ENCODE measurements at places on chromosomes 5 and 9. TPM values are rescaled to one million over a fixed set of nuclear protein-coding genes. Genes with fewer than 3 reads are reported as not detected.

DNA sequence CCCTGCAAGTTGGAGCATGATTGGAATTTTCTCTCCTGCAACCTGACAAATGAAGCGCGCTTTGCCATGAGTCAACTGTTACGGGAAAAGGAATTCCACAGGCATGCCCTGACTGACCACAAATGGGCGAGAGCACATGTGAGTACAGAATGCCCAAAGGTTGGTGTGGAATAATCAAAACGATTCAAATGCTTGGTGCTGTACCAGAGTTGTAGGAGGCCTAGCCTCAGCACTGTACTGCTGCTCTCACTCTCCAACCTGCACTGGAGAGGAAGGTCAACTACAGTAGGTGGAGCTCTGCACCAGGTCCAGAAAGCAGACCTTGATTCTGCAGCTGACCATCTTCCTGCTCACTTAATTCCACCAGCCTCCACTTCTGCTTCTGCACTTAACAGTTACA is 406.9 kb upstream of the ACTBL2 start:
- peaks cover 18% of the 10 kb centered on the region for H3K4me1 ChIP-seq
- no peak overlapping the region for H3K27ac ChIP-seq
- H3K27me3 ChIP-seq: no peaks in the 10 kb centered on the region
- H3K4me3 ChIP-seq: no peak overlapping the region
- no peaks in the 10 kb centered on the region for H3K36me3 ChIP-seq

- no peaks in the 10 kb centered on the region for H3K4me1 ChIP-seq
- no peak overlapping the region for H3K4me3 ChIP-seq
- H3K27me3 ChIP-seq: no peaks in the 10 kb centered on the region
Observed at GRCh38 chr5:53785924-53786323, 225.5 kb downstream of the NDUFS4 start.

GRCh38 chr9:91177661-91178280 is 183.9 kb downstream of the AUH start:
- H3K4me1 ChIP-seq: peaks cover 10% of the 10 kb centered on the region
- H3K4me3 ChIP-seq: no peak overlapping the region
- H3K27ac ChIP-seq: no peak overlapping the region
- DNase-seq: no peak
- H3K36me3 ChIP-seq: no peaks in the 10 kb centered on the region

GRCh38 chr5:97836816-97837215 is 653.8 kb upstream of the RIOK2 start:
- H3K4me3 ChIP-seq: no peak overlapping the region
- no peaks in the 10 kb centered on the region for H3K36me3 ChIP-seq
- peaks cover 18% of the 10 kb centered on the region for H3K4me1 ChIP-seq
- no peak overlapping the region for H3K27ac ChIP-seq
- H3K27me3 ChIP-seq: no peaks in the 10 kb centered on the region

GRCh38 chr9:19925674-19926503 is 137.1 kb upstream of the SLC24A2 start:
- no peaks in the 10 kb centered on the region for H3K36me3 ChIP-seq
- H3K27ac ChIP-seq: no peak overlapping the region

GRCh38 chr5:177433658-177434217 is 7.3 kb downstream of the GRK6 start:
- H3K4me3 ChIP-seq: no peak overlapping the region
- peaks cover 46% of the 10 kb centered on the region for H3K36me3 ChIP-seq
- H3K4me1 ChIP-seq: peaks cover 10% of the 10 kb centered on the region
- no peak overlapping the region for H3K27ac ChIP-seq
- no peak for DNase-seq

DNA sequence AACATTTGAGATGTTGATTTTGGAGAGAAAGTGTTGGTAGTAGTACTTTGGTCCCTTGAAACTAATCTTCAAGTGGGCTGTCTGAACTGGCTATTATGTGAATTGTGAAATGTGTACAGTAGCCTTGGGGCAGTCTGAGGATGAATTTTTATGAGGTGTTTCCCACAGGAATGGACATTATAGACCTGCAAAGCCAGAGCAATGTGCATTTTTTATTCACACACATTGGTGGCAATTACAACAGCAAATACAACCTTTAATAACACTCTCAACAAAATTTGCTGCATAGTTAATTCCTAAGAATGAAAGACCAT is 147.0 kb downstream of the PAM start:
- peaks cover 17% of the 10 kb centered on the region for H3K4me1 ChIP-seq
- H3K4me3 ChIP-seq: no peak overlapping the region
- H3K27me3 ChIP-seq: no peaks in the 10 kb centered on the region

- H3K27me3 ChIP-seq: no peaks in the 10 kb centered on the region
- no peak for DNase-seq
- no peak overlapping the region for H3K27ac ChIP-seq
Observed at GRCh38 chr9:26334706-26335105, 557.9 kb downstream of the CAAP1 start.

- no peak for DNase-seq
- peaks cover 7% of the 10 kb centered on the region for H3K4me1 ChIP-seq
- no peak overlapping the region for H3K27ac ChIP-seq
- H3K27me3 ChIP-seq: no peaks in the 10 kb centered on the region
Observed at GRCh38 chr5:154734370-154735248, 20.6 kb upstream of the LARP1 start.

DNA sequence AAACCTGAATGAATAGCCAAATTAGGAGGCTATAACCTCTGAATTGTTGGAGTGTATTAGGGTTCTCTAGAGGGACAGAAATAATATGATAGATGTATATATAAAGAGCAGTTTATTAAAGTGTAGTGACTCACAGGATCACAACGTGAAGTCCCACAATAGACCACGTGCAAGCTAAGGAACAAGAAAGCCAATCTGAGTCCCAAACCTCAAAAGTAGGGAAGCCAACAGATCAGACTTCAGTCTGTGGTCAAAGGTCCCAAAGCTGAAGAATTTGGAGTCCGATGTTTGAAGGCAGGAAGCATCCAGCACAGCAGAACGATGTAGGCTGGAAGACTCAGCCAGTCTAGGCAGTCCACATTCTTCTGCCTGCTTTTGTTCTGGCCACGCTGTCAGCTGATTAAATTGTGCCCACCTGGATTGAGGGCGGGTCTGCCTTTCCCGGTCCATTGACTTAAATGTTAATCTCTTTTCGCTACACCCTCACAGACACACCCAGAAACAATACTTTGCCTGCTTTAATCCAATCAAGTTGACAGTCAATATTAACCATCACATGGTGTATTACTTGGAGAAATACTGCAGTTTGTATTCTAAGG is 550.6 kb downstream of the CDH10 start:
- H3K4me3 ChIP-seq: no peak overlapping the region
- no peak for DNase-seq
- H3K4me1 ChIP-seq: no peaks in the 10 kb centered on the region
- H3K27ac ChIP-seq: no peak overlapping the region

- DNase-seq: no peak
- H3K36me3 ChIP-seq: no peaks in the 10 kb centered on the region
- peaks cover 24% of the 10 kb centered on the region for H3K27me3 ChIP-seq
- no peak overlapping the region for H3K4me3 ChIP-seq
- H3K4me1 ChIP-seq: no peaks in the 10 kb centered on the region
Observed at GRCh38 chr9:85117831-85118230, 448.3 kb downstream of the NTRK2 start.

DNA sequence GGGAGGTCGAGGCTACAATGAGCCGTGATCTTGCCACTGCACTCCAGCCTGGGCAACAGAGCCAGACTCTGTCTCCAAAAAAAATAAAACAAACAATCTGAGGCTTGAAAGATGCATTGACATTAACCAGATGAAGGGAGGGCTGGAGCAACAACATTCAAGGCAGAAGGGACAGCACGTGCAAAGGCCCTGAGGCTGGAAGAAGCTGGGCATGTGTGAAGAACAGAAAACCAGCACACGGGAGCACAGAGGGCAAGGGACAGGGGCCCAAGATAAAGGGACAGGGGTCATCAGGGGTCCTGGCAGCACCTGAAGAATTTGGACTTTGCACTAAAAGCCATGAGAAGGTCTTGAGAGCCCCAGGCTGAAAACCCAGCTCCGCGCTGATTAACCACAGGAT is 3.3 kb downstream of the PTGES start:
- no peak overlapping the region for H3K4me3 ChIP-seq
- H3K4me1 ChIP-seq: peaks cover 26% of the 10 kb centered on the region
- H3K27ac ChIP-seq: no peak overlapping the region
- DNase-seq: no peak

- no peak for DNase-seq
- H3K27ac ChIP-seq: no peak overlapping the region
- H3K36me3 ChIP-seq: no peaks in the 10 kb centered on the region
- no peak overlapping the region for H3K4me3 ChIP-seq
- no peaks in the 10 kb centered on the region for H3K4me1 ChIP-seq
Observed at GRCh38 chr5:18433336-18433735, 799.1 kb downstream of the TAF11L14 start.

DNA sequence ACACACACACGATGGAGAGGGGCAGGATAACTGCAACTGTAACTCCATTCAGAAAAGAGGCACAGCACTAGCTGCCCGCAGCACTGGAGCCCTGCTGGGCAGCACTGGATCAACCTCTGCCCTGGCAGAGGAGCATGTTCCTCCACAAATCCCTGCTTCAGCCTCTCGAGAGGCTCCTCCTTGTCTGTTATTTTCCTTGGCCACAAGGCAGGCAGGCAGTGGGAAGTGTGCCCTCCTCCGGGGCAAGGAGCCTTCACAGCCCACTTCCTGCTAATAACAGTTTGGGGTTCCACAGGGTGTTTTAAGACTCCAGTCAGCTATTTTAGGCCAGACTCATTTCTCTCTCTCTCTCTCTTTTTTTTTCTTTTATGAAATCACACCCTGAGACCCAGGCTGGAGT is 11.8 kb downstream of the FXN start:
- no peaks in the 10 kb centered on the region for H3K27me3 ChIP-seq
- no peak for DNase-seq
- H3K27ac ChIP-seq: no peak overlapping the region
- no peak overlapping the region for H3K4me3 ChIP-seq

DNA sequence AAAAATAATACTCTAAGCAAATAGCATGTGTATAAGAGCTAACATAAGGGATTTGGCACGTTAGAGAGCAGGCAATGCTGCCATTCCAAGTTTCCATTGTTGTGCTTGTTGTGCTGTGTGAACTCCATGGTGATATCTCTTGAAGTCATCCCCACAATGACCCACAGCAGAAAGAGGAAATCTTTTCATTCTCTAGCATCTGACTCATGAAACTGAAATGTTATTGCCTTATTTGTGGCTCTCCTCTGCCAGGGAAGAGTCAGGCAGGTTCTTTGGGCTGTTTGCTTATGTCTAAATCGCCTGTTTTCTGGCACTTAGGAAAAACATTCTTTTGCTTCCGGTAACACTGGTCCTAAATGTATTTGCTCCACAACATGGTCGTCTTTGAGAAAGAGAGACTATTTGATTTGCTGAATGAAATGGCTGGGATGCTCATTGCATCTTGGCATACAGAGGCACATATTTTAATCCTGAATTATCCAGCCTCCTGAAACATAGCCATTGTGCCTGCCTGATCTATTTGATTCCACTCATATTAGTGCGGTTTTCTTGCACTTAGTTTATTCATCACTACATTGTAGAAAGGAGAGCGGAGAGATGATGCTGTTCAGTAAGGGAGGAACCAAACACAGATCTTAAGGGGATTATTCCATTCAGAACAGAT is 188.8 kb downstream of the CSNK1G3 start:
- no peaks in the 10 kb centered on the region for H3K36me3 ChIP-seq
- peak; percentile 32 for DNase-seq
- H3K27ac ChIP-seq: no peak overlapping the region
- no peaks in the 10 kb centered on the region for H3K4me1 ChIP-seq
- H3K4me3 ChIP-seq: no peak overlapping the region
- H3K27me3 ChIP-seq: no peaks in the 10 kb centered on the region

DNA sequence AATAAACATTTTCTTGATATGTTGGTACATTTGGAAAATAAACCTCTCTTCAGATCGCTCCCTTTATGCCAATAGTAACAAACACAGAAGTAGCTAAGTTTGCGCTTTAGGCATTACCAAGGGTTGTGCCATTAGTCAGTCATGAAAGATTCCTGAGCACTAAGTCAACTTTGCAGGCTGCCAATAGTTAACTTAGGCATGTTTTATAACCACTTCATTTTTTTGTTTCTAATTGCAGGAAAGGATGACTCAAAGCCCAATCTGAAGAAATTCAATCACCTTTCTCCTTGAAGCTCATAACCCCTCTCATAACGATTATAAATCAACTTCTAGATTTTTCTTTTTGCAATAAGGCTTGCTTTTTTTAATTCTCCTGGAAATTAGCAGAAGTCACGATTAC is 517.0 kb downstream of the AGTPBP1 start:
- DNase-seq: peak; percentile 40
- peak overlapping the region; percentile 53 for H3K27ac ChIP-seq
- no peaks in the 10 kb centered on the region for H3K36me3 ChIP-seq
- H3K4me1 ChIP-seq: peaks cover 25% of the 10 kb centered on the region
- peak overlapping the region; percentile 15 for H3K4me3 ChIP-seq
- no peaks in the 10 kb centered on the region for H3K27me3 ChIP-seq

- no peak overlapping the region for H3K4me3 ChIP-seq
- peaks cover 50% of the 10 kb centered on the region for H3K27me3 ChIP-seq
- H3K4me1 ChIP-seq: no peaks in the 10 kb centered on the region
- DNase-seq: no peak
Observed at GRCh38 chr9:71329873-71330272, 208.5 kb upstream of the TRPM3 start.

DNA sequence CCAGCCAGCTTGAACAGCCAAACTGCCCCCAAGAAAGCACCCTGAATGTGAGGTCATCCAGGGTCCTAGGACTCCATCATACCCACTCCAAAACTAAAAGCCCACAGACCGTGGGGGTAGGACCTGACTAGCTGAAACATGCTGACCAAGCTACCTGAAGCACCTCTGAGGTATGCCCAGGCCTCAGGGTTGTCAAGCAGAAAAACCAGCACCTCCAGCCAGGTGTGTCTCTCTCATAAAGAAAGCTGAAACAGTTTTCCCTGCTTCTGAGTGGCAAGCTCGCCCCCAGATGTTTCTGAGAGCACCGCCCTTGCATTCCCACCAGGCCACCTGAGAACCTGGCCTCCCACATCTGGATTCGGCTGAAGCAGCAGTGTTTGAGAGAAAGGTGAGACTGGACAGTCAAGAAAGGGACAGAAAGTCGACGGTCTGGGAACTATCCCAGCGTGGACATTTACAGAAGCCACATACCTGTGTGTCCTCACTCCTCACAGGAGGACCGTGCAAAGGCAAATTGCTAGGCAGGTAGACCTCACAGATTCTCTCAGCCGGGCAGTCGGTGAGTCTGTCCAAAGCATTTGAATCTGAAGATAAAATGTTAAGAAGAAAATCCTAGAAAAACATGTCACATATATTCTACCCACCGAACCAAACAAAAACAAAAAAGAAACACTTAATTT is 155.6 kb upstream of the RASEF start:
- peaks cover 9% of the 10 kb centered on the region for H3K27me3 ChIP-seq
- no peaks in the 10 kb centered on the region for H3K36me3 ChIP-seq
- H3K4me3 ChIP-seq: no peak overlapping the region
- peaks cover 18% of the 10 kb centered on the region for H3K4me1 ChIP-seq
- no peak overlapping the region for H3K27ac ChIP-seq

GRCh38 chr9:32413424-32413823 is 29.0 kb downstream of the ACO1 start:
- no peaks in the 10 kb centered on the region for H3K4me1 ChIP-seq
- H3K27me3 ChIP-seq: no peaks in the 10 kb centered on the region
- H3K36me3 ChIP-seq: peaks cover 8% of the 10 kb centered on the region
- H3K4me3 ChIP-seq: no peak overlapping the region

MARCHF3 gene
- total RNA-seq: 2.3 TPM

MEF2C gene
- total RNA-seq: 13.0 TPM

SEMA6A gene
- total RNA-seq: 6.7 TPM

ZNG1A gene
- 48.5 TPM for total RNA-seq

CDH10 gene
- not detected for total RNA-seq

LRRTM2 gene
- total RNA-seq: not detected
